ENCODE measurements at places on chromosomes 5 and 9.
A peak's percentile ranks its signal among the peaks of the same experiment; 100 is the strongest.

DNA sequence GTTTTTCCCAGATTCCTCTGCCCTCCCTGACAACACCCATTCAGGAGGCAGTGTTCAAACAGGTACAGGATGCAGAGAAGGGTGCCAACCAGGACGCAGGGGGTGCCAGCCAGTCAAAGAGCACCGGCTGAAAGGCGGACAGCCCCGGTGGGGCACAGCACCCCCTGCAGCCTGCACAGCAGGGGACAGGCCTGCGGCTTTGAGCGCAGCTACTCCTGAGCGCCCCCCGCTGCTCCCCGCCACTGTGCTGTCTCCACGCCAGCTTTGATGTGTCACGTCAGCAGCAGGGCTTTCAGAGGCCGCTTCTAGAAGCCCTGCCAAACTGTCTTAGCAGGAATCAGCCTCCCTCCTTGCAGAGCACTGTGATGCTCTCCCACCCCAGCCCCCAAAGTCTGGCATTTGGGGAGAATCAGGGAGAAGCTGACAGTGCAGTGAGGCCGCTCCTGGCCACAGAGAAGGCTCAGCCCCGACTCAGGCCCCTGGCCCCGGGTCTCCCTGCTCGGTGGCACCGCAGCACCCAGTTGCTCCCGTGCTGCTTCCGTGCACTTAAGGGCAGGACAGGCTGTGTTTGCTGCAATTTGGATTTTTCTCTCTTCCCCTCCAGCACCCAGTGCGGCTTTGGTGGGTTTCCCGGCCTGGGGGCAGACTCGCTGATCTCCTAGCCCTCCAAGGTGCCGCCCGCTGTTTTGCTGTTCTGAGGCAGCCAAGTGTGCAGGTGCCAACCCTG lies 20.3 kb downstream of the AK8 start:
- no peak for DNase-seq

- DNase-seq: no peak
Measured at GRCh38 chr5:81721049-81721448, 29.8 kb downstream of the SSBP2 start.

GRCh38 chr5:148569948-148570347 lies 84.4 kb downstream of the HTR4 start:
- DNase-seq: no peak

DNA sequence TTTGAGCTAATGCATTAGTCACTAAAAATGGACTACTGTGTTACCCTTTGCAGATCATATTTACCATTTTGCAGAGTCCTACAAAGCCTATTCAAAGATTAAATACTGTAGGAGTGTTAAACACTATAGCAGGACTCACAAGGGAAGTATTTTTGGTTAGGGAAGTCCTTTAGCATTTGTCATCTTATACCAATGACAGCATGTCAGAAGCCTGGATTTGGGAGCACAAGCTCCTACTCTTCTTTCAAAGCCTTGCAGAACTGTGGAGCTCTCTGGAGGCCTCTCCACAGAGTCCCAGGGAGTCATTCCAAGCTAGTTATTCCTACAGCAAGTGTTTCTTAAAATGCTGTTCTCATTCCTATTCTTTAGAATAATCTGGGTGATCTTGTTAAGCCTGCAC lies 288.8 kb downstream of the PIK3R1 start:
- DNase-seq: no peak

- peak; percentile 30 for DNase-seq
Measured at GRCh38 chr5:127959152-127959764, 124.3 kb upstream of the SLC12A2 start.

GRCh38 chr5:22928821-22929482 lies 75.8 kb upstream of the CDH12 start:
- DNase-seq: no peak

GRCh38 chr5:143435210-143435657 lies 31.7 kb upstream of the NR3C1 start:
- no peak for DNase-seq

DNA sequence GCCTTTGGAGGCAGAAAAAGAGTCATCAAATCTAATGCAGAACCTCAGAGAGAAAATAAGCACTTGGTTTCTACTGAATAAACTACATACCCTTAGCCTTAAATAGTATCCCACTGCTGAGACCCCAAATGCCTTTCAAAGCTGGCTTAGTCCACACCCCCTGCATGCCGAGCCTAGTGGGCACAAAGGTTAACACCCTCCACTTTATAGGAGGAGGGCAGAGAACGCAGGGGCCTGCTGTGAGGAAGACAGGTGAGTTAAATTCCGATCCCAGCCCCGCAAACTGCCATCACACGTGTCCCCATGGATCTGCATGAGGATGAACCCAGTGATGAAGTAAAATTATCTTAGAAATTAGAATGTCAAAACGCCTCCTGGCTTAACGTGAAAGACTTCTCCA lies 19.5 kb upstream of the HSD17B3 start:
- DNase-seq: no peak

DNA sequence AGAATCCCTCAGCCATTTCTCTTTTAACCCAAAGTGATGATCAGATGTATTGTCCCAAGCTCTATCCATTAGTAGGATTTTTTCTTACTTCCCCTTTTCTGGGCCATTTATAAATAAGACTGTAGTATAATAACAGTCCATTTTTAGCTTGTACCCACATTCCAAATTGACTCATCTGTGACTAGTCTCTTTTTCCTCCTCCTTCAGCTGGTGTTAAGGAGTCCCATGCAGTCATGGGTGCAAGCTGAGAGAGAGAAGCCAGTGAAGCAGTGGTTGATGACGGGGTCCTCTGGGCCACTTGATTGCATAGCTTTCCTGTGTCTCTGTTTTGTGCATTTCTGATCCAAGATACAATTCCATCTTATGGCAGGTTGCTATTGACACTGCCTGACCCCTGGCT lies 476.0 kb upstream of the CD180 start:
- no peak for DNase-seq

GRCh38 chr9:77092536-77092935 lies 73.1 kb downstream of the FOXB2 start:
- DNase-seq: no peak

DNA sequence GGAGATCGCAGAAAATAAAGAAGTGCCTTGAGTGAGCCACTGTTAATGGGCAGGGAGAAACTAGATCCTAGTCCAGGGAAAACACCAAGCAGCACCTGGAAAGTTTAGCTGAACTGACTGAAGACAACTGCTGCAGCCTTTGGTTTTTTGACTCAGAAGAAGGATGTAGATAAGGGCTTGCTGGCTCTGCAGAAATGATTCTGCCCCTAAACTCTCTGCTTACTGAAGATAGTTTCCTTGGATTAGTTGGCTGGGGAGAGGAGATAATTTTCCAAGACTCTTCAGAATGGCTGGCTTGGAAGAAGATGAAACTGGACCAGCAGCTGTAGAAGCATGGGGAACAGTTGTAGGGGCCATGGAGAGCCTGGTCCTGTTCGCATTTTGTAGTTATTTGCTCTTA lies 471.8 kb downstream of the KDM4C start:
- DNase-seq: no peak

- DNase-seq: no peak
Measured at GRCh38 chr5:6376974-6377520, 1.3 kb downstream of the MED10 start.

- DNase-seq: no peak
Measured at GRCh38 chr9:137317718-137318511, 15.8 kb upstream of the NRARP start.

- no peak for DNase-seq
Measured at GRCh38 chr5:151155775-151156506, 1.6 kb downstream of the ANXA6 start.

DNA sequence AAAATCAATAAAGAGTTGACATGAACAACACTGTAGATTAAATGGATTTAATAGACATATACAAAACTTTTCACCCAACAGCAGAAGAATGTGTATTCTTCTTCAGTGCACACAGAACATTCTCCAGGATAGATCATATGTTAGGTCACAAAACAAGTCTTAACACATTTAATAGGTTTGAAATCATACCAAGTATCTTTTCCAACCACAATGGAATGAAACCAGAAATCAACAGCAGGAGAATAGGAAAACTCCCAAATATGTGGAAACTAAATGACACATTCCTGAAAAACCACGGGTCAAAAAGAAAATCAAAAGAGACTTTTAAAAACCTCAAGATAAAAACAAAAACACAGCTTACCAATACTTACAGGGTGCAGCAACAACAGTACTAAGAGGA lies 790.1 kb upstream of the ZNF608 start:
- no peak for DNase-seq

DNA sequence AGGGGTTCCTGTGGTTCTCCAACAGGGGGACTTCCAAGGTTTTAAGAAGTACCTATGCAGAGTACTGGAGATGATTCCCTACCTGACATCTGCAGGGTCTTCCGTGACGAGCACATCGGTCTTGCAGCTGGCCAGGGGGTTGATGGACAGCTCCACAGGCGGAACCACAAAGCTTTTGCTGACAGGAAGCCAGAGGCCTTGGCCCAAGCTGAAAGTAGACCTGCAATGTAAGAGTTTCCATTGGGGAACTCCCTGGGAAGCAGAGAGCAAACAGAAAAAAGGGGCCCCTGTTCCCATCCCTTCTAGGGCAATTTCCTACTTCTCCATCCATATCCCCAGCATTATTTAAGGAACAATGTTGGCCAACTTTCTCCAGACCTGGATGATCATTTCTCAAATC lies 288.0 kb downstream of the TRIM32 start:
- no peak for DNase-seq

- DNase-seq: no peak
Measured at GRCh38 chr9:116589392-116590354, 97.4 kb upstream of the TRIM32 start.

DNA sequence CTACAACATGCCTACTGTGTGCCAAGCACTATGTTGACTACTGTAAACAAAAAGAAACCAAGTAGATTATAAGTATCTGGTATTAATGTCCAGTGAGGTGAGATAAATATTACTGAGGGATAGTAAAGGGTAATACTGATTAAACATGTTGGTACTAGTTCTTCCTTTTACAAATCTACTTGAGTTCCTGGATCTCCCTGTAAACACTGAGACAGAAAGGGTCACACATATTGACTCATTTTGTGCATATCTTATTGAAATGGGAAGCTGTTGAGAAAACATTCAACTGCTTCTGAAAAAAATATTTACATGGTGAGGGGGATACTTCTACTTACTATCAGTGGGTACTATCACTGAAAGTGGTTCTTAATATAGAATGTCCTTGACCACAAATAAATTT lies 24.3 kb downstream of the EFNA5 start:
- no peak for DNase-seq

All from NCI-H1436 treated with DMSO at 0.1 percent for 48 hours (cell line).